ENCODE measurements at places on chromosomes 16 and 17.

DNA sequence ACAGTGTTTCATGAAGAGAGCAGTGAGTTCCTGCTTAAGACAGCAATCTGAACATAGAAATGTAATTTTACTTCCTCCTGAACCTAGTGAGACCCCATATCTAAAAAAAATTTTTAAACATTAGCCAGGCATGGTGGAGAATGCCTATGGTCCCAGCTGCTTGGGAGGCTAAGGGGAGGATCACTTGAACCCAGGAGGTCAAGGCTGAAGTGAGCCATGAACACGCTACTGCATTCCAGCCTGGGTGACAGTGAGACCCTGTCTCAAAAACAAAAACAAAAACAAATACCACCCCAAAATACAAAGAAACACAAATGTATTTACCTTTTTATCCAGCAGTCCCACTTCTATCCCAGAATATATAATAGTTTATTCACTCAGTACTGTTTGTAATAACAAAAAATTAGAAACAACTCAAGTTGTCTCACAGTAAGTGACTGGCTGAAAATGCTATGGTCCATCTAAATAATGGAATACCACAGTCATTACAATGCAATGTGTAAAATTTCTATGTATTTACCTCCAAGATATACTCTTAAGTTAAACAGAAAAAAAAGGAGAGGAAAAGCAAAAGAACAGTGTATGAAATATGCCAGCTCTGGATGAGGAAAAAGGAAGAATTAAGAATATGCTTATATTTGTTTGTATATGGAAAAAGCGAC lies 16.3 kb downstream of the CFDP1 start:
- DNase-seq: no peak

DNA sequence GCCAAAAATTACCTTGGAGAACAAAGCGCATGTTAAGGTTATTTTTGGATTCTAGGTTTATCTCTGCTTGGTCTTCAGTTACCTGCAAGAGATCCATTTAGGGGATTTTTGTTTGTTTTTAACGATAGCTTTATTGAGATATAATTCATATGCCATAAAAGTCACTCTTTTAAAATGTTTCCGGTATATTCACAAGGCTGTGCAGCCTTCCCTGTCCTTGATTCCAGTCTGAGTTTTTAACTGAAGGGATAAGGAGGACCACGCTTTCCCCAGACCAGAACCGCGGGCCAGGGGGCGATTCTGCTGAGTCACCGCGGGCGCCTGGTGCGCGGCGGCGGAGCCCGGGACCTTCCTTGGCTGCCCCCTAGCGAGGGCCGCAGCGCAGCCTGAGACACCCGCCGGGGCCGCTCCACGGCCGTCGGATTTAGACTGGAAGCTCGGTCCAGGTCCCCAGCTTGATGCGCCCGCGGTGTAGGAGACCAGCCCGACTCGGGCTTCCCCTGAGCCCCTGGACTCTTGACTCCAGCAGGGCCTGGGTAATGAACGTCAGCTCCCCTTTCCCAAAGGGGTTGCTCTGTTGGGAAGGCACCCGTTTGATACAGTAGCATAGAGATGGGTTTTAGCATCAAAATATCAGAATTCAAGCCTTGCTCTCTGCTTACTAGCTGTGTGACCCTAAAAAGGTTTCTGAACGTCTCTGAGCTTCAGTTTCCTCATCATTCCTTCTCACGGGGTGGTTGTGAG lies 50.0 kb upstream of the STH start:
- no peak for DNase-seq

DNA sequence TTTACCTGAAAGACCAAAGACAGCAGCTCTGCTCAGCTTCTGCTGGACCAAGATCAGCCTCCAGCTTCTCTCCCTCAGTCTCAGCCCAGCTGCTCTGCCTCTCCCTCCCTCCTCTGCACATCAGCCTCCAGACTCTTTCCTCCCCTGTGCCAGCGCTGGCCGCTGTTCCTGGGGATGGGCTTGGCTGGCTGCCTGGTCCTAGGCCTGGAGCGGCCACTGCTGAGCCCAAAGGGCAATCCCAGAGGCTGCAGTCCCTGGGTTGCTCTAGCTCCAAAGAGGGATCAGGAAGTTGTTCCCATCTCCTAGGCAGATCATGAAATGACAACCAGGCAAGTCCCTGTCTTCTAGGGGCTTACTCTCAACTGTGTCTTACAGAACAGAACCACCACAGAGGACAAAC lies 31.3 kb downstream of the DCUN1D3 start:
- DNase-seq: no peak

DNA sequence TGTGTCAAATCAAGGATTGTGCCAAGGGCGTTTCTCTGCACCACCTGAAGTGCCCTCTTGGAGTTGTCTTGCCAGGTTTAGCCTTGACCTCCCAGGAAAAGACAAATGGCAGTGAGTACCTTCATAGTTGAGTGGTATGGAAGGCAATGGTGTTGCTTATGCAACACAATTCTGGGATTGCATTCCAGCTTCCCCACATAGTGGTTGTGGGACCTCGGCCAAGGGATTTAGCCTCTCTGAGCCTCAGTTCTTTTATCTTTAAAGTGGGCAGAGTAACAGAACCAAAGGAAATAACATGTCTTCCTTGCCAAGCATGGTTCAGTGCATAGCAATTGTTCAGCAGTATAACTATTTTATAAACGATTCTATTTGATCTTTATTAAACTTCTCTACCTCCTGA lies 49.4 kb downstream of the CCDC42 start:
- no peak for DNase-seq

DNA sequence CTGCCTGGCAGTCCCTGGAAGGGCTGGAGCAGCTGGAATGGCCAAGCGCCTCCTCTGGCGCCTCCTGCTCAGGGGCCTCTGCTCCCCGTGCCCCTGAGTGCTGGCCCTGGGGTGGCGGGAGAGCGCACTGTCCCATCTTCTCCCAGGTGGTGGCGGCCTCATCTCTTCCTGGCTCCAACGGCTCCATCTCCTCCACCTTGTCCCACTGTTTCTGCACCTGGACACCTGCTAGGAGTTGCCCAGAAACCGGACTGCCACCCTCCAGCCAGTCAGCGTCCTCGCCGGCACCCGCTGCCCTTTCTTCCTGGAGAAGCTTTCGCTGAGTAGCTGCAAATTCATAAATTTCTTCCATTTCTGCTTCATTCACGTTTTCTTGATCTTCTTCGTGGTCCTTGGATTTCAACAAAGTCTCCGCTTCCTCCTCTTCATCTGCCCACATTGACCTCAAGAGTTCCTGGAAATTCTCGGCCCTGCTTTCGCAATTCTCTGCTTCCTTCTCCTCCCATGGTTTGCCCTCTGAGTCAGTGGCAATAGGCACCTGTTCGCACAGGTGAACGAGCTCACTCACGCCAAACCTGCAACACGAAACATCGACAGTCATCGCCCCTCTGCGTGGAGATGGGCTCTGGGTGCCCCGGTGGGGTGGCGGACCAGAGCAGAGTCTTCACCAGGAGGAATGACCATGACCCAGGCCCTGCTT lies 13.7 kb upstream of the NLRC3 start:
- DNase-seq: no peak

DNA sequence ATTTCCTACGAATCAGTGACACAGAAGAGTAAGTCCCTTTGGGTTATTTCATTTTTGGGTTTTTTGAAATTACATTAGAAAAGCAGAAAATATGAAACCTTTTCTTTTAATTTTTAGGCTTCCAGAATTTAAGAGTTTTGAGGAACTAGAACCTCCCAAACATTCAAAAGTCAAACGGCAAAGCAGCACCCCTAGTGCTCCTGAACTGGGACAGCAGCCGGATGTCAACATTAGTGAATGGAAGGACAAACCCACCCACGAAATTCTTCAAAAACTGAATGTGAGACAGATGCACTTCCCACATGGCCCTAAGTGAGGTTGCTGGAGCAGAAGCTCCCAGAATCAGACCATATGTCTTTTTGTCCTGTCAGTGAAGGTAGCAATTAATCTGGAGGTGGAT lies 199.4 kb downstream of the PHKB start:
- DNase-seq: no peak

- no peak for DNase-seq
Observed at GRCh38 chr16:1938316-1938715, 4.7 kb downstream of the MSRB1 start.

GRCh38 chr16:11435576-11435975 lies 90.3 kb downstream of the RMI2 start:
- DNase-seq: no peak

DNA sequence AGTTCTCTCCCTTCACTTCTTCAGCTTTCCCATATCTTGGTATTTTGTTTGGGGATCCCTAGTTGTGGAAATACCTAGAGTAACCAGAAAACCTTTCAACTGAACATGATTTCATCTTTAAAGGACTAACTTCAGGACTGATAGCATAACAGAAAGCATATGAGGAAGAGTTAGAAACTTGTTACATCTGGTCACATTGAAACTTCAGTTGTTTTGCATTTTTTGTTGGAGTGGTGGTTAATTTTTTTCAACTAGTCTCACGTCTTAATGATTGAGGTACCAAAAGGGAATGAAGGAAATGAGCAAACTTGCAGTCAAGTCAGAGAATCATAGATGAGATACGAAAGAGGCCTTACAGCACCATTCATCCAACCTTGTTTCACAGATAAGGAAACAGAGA lies 49.6 kb downstream of the TANGO6 start:
- no peak for DNase-seq

DNA sequence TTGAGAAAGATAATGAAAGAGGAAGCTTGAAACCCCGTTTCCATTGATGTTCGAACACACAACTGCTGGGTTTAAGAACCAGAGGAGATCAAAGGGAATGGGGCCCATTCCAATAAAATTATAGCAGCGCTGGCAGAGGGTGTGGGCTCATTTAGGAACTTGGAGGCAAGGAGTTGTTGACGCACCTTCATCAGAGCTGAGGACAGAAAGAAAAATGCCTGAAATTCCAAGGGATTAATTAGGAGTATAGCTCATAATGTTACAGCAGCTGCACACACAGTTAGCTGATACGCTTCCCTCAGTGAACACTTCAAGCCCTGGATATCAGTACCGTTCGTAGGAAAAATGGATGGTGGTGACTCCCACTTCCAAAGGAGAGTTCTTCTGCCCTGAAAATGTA lies 127.2 kb downstream of the AXIN2 start:
- DNase-seq: no peak

- DNase-seq: peak; percentile 12
Observed at GRCh38 chr17:29369831-29370735, 20.1 kb upstream of the TAOK1 start.

DNA sequence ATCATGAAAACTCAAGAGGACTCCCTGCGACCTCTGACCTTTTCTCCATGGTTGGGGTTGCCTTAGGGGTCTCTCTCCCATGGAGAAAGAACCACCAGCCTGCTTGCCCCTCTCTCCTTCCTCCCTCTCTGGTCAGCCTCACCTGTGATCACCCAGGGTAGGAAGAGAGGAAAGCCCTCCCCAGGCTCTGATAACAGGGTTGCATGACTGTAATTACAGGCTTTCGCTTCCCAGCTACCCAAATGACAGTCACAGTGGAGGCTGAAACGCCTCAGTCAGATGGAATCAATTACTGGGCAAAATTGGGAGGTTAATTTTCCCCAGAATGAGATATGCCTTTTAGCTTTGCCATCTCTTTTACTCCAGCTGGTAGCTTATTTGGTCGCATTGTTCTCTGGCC lies 265.8 kb upstream of the SOX9 start:
- DNase-seq: no peak

DNA sequence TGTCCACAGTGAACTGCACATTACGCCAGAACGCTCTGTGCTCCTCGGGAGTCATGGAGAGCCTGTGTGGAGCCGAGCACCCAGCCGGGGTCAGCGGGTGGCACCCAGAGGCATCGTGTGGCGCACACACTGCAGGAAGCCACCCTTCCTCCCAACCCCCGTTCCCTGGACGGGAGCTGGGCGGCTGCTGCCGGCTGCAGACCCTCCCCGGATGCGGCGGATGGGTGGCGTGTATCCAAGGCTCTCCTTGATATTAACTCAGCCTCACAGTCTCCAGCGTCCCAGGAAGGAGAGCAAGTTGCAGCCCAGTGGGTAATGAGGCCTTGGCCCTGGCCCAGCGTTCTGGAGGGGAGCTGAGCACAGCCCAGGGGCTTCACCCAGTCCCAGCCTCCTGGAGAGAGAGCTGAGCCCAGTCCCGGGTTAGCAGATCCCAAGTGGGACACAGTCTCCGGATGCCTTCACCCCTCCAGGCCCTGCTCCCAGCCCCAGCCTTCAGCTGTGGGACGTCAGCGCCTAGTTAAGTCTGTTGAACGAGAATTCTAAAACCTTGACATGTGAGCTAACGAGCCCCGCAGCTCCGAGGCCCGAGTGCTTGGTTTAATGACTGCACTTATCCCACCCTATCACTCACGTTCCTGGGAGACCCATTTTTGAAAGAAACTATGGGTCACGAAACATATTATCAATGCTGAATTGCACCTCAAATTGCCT lies 86.6 kb downstream of the TBC1D16 start:
- DNase-seq: no peak

DNA sequence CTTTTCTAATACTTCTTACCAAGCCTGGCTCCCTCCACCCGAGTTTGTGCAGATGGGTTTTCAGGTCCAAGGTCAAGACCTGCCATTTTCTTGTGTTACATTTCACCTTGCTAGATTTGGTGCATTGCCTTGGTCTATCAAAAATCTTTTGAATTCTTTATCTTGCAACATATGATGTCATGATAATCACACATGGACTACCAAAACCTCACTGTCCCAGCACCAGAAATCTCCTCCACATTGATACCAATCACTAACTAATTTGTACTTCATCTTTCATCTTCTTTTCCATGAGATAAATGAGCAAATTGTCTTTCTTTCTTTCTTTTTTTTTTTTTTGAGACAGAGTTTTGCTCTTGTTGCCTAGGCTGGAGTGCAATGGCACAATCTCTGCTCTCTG lies 33.0 kb upstream of the ZFHX3 start:
- DNase-seq: no peak

GRCh38 chr16:62814891-62815290 lies 778.7 kb upstream of the CDH8 start:
- no peak for DNase-seq

DNA sequence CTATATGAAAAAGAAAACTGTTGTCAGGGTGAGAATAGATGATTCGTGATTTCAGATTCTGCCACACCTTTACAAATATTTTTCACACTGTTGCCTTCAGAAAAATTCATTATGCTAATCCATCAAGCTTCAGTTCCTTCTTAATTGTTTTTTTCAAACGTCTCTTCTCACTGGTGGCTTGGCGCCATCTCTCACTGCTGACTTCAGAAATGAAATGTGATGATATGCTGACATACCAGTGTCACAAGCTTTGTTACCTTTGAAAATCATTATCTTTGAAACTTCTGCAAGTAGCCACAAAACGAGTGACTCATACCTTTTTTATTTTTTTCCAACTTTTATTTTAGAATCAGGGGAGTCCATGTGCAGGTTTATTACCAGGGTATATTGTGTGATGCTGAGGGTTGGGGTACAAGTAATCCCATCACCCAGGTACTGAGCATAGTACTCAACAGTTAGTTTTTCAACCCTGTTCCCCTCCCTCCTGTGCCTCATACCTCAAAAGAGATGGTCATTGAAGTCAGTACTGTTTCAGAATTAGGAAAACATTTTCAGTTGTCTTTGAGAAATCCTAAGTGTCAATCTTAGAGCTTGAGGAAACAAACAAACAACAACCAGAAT lies 14.0 kb upstream of the KRT222 start:
- no peak for DNase-seq

All from T-helper 22 cell (primary cell).